ENCODE measurements at places on chromosomes 1 and 21.
A peak's percentile ranks its signal among the peaks of the same experiment; 100 is the strongest.

- no peak for DNase-seq
Observed at GRCh38 chr1:156064615-156065014, 3.7 kb downstream of the RAB25 start.

- DNase-seq, result no peak
Observed at GRCh38 chr21:36113647-36114428, 21.0 kb upstream of the CBR3 start.

- DNase-seq, result no peak
Observed at GRCh38 chr1:99457381-99458165, 188.3 kb upstream of the PALMD start.

DNA sequence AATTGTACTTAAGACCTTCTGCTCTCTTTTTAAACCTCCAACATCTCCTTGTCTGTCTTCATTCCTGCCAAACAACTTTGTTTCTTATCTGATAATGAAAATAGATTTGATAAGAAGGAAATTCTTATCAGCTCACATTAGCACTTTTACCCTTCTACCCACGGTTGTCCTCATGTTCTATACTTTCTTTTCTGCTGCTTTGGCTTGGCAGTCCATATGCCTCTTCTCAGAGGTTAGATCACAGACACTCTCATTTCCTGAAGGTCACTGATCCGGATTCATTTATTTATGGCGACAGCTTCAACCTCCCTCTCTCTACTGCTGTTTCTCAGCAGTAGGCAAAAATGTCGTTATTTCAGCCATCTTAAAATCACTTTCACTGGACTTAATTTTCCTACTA lies 2015.8 kb downstream of the NCAM2 start:
- no peak for DNase-seq

DNA sequence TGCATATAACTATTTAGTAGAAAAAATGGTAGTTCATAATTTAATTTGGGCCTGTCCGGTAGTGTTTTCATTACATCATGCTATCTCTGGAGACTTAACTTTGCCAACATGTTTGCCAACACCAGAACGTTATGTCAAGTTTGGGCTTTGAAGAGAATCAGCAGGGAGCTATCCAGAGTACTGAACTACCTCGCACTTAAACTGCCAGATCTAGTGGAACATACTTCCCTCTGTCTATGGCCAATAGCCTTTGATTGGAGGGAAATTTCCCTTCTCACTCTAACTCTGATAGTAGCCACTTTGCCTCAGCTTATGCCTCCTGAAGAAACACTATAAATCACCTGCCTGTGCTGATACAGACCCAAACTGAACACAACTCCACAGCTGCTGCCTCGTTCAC lies 10.0 kb downstream of the LRRC53 start:
- no peak for DNase-seq

GRCh38 chr1:22018583-22019559 lies 17.4 kb downstream of the CELA3A start:
- peak; percentile 33 for DNase-seq

All from stimulated activated CD8-positive, alpha-beta memory T cell treated with anti-CD3 and anti-CD28 coated beads, Interleukin-4, amount 100 ng/mL, for 1 hour (primary cell).